Fibroblast of gingiva (primary cell): ENCODE measurements at places on chromosomes 7 and 10.

GRCh38 chr10:108450280-108450679, 1285.8 kb upstream of the SORCS1 start:
- DNase-seq = no peak

- no peak for DNase-seq
Observed at GRCh38 chr10:108348215-108348614, 1183.7 kb upstream of the SORCS1 start.

DNA sequence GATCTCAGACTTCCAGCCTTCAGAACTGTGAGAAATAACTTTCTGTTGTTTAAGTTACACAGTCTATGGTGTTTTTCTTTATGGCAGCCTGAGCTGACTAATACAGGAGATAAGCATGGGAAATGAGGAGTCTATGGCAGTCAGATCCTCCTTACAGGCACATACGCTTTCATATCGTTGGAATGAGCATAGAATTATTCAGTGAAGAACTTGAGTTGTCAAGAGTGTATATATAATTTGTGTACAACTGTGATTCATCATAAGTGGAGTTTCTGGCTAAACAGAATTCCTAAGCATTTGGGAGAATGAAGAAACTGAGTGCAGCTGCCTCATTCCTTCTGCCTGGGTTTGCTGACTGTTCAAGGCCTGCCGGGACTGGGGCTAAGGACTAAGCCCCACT, 516.7 kb downstream of the ADRA2A start:
- DNase-seq = no peak

GRCh38 chr7:77425101-77426051, 9.2 kb upstream of the GSAP start:
- DNase-seq = no peak

DNA sequence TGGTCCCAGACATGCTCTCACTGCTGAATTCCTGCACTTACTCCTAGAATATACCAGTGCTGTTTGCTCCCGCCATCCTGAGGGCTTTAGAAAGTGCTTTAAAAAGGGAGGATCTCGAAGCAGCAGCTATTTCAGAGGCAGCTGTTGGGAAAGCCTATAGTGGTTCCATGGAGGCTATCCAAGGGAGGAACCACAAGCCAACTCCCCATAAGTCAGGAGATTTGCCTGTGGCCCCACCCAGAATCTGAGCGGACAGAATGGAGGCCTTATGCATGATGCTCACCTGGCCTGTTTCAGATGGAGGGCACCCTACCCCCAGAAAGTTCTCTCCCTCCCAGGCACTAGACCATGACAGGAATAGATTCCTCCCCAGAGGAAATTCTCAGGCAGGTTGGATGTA, 2.3 kb upstream of the KCNIP2 start:
- DNase-seq = no peak

GRCh38 chr7:114842551-114843065, 79.3 kb upstream of the MDFIC start:
- DNase-seq = no peak

- DNase-seq = no peak
Observed at GRCh38 chr7:38775506-38776175, 133.3 kb downstream of the VPS41 start.

DNA sequence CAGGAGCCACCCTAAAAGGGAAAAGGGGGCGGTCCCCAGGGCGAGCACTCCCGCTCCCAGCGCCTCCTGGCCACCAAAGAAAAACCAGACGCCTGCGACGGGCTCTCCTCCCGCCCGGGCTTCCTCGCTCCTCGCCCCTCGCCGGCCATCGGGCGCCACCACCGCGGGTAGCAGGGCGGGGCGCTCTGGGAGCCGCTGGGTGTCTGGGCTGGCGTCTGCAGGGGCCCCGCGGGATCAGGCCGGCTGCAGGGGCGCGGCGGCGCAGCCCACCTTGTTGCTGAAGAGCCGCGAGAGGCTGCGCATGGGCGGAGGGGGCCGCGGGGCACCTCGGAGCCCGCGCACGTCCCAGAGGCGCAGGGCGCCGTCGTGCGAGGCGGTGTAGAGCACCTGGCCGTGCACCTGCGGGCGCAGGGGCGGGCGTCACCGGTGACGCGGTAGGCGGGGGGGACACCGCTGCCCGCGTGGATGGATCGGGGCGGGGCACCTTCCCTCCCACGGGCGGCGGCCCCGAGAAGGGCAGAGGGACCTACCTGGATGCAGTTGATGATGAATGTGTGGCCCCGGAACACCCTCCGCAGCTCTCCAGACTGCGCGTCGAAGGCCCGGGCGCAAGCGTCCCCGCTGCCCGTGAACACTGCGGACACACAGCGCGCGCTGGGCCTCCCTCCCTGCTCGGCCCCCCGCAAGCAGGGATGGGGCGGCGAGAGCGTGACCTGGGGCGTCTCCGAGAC, 28.3 kb downstream of the WDR86 start:
- DNase-seq = no peak

DNA sequence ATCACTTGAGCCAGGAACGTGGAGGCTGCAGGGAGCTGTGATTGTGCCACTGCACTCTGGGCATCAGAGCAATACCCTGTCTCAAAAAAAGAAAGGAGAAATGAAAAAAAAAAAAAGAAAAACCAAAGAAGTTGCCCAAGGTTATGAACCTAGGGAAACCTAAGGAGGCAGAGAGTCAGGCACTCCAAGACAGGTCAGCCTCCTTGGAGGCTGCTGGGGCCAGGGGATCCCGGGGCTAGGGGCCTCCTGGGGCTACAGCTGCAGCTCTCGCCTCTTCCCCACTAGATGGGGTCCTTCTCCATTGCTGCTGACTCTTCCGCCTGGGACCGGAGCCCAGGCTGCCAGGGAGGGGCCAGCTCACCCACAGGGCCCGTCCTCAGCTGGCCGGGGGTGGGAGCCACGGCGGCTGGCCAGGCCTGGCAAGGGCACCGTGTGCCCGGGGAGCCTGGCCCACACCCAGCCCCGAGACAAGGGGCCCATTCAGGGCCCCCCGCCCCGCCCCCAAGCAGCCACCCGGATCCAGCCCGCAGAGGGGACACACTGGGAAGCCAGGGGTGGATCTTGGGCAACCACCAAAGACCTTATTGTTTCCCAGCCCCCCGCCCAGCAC, 1.7 kb upstream of the SPACDR start:
- DNase-seq = peak; percentile 85

- no peak for DNase-seq
Observed at GRCh38 chr10:30081182-30081581, 21.8 kb upstream of the JCAD start.

- DNase-seq = peak; percentile 29
Observed at GRCh38 chr7:30028749-30029635, 780 bp downstream of the PLEKHA8 start.

DNA sequence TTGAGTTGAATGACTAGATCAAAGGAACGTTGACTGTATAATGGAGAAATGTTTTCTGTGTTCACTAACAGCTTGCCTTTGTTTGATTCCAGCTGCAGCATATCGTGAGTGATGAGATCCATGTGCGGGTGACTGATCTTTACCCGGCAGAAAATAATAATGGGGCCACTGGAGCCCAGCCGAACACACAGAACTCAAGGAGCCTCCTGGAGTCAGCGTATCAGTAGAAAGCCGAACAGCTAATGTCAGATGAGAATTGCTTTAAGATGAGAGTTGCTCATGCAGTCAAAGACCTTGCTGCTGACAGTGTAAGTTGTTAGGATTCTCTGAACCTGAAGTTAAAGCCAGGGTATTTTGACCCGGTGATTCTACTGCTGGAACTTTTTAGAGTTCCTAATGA, 34.3 kb upstream of the MTPAP start:
- no peak for DNase-seq

DNA sequence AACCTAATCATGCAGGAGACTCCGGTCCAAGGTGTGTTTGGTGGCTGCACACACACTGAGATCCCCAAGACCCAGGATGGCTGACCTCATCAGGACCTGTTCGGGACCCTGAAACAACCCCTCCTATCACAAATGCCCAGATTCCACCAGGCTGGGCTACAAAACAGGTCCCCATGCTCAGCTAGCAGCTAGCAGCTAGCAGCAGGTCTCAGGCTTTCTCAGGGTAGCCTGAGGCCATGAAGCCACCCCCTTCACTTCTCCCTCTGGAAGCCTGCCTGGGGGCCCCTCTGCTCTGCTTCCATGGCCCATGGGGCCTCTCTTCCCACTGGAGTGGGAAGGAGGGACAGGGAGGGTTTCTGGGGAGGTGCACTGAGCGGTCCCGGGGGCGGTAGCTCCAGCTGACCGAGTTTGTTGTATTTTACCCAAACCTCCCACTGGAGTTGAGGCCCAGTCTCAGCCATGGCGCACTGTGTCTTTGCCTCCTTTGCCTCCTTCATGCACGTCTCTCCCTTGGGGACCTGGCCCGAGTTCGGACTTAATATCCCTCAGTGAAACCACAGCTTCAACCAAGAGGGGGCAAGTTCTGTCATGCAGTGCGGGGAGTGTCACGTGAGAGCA, 95.1 kb upstream of the GPR26 start:
- DNase-seq = no peak

DNA sequence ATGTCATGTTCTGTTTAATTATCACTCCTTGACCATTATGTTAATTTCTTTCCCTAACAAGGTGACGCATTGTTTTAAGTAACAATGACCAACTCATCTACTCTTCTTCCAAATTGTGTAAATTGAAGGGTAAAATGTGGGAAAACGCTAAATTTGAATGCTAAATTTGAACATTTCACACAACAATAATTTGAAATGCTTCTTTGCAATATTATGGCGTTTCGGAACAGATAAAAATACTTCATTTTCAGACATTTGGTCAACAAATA, 29.2 kb upstream of the KMT2C start:
- no peak for DNase-seq

DNA sequence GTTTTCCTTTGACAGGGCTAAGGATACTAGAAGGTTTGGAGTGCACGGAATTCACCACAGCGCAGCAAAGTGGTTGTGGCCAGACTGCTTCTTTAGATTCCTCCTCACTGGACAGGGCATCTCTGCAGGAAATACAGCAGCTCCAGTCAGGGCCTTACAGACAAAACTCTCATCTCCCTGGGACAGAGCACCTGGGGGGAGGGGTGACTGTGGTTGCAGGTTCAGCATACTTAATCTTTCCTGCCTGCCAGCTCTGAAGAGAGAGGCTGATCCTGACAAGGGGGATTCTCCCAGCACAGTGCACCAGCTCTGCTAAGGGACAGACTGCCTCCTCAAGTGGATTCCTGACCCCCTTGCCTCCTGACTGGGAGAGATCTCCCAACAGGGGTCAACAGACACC, 1257.9 kb downstream of the NXPH1 start:
- DNase-seq = no peak

DNA sequence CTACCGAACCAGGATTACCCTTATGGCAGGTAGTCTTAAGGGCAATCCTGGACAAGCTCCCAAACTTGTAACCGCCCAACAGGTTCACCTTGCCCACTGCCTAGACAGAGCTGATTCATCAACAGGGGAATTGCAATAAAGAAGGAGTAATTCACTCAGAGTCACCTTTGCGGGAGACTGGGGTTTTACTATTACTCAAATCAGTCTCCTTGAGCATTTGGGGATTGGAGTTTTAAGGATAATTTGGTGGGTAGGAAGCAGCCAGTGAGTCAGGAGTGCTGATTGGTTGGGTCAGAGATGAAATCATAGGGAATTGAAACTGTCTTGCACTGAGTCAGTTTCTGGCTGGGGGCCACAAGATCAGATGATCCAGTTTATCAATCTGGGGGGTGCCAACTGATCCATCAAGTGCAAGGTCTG, 25.3 kb downstream of the HK1 start:
- DNase-seq = no peak
